ENCODE measurements at places on chromosomes 7 and 10.

DNA sequence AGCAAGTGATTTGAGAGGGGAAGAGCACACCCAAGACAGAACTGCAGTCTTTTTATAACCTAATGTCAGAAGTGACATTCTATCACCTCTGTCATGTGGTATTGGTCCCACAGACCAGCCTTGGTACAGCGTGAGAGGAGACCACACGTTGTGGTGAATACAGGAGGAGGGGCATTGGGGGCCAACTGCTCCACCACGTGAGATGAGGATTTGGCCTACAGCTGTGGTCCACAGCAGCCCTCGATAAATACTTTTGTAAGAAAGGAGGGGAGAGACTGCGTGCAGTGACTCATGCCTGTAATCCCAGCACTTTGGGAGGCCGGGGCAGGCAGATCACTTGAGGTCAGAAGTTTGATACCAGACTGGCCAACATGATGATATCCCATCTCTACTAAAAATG lies 243.1 kb downstream of the FGFR2 start:
- no peak for DNase-seq

- no peak for DNase-seq
These were observed 60.5 kb downstream of the CLEC2L start for GRCh38 chr7:139583826-139584553.

GRCh38 chr10:3754727-3755439 lies 30.1 kb downstream of the KLF6 start:
- DNase-seq, result peak; percentile 83

- DNase-seq, result no peak
These were observed 380.7 kb downstream of the TCERG1L start for GRCh38 chr10:130930821-130931220.

- DNase-seq, result no peak
These were observed 142.2 kb upstream of the VWC2 start for GRCh38 chr7:49631071-49631815.

- DNase-seq, result no peak
These were observed 162.3 kb downstream of the HECW1 start for GRCh38 chr7:43274752-43275151.

- DNase-seq, result no peak
These were observed 550 bp upstream of the CREM start for GRCh38 chr10:35126062-35126529.

DNA sequence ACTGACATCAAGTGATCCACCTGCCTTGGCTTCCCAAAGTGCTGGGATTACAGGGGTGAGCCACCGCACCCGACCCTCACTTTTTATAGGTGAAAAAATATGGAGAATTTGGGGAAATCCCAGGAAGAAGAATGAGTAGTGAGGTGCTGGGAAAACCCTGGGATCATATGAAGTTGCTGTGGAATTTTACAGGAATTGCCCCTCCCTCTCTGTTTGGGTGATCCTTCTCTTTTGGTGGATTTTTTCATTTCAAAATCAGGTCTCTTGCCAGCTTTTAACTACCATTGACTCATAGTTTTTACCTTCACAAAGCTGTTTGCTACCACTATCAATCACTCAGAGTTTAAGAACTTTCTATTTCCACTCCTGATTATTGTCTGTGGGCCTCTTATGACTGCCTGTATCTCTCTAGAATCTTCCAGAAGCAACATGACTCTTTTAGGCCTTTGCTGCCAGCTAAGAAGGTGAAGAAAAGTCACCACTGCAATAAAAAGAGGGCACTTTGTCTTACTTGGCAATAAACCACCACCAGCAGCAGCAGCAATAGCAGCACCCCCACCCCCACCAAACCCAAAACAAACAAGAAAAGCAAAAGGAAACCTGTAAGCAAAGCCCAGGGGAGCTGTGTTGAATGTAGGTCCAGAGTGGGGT lies 4.0 kb upstream of the GIMAP8 start:
- DNase-seq, result no peak

GRCh38 chr10:127534496-127534895 lies 14.6 kb upstream of the NPS start:
- DNase-seq, result no peak

DNA sequence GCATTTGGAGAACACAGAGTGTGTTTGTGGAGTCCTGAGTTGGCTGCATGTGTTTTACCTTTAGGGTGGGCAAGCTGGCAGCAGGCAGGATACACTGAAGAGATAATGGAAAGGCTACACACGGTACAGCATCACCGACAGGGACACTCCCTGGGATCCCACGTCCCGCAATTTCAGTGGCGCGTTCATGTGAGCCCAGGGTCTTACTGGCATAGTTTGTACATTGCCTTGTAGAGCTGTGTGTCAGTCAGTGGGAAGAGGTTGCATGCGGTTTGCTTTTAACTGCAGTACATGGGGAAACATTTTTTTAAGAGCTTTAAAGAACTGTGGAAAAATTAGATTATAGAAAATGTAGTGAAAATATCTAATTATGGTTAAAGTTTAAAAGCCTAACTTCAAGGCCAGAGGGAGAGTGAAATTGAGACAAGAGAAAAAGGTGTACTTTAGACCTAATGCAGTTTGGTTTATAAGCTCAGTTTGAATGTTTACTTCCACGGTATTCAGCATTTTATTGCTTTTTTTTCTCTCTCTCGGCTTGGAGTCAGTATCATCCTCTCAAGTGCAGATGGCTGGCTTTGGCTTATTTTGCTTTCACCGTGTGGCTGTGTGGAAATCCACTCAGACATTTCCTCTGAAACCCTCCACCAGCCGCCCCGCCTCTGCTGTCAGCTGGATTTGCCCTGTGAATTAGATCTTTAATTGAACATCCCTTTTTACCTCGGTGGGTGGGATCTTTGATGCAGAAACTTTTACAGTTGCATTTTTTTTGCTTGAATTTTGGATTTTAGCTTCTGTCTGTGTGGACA lies 364.2 kb upstream of the COBL start:
- no peak for DNase-seq

DNA sequence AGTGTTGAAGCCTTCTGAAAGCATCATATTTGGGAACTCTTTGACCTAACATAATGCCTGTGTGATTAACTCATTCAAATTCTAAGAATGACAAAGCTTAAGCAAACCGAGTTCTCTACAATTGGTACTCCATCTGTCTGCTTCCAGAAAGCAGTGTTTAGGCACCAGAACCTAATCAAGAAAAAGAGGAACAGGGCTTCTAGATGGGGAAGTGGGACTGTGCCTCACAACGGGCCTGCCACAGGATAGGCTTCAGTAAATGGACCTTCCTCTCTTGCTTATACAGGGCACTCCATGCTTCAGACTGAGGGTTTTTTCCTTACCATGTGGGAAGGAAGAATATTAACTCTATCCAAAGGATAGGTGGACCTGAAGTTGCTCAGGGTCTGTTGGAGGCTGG lies 808.1 kb downstream of the XPNPEP1 start:
- DNase-seq, result no peak

DNA sequence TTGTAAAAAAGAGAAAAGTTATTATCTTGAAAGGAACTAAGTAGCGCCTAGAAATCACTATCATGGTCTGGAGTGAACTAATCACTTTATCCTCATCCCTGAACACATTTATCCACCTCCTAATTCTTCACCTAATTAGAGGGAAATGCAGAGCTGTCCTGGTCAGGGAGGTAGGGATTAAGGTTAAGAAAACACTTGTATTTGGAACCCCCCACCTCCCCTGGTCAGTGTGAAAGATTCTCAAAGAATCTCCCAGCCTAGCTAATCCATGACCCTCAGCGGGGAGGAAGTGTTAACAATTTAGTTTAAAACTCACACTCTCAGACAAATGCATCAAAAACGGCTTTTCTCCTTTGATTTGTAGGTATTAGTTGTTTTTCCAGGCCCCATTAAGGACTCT lies 83.8 kb downstream of the FAM204A start:
- no peak for DNase-seq

DNA sequence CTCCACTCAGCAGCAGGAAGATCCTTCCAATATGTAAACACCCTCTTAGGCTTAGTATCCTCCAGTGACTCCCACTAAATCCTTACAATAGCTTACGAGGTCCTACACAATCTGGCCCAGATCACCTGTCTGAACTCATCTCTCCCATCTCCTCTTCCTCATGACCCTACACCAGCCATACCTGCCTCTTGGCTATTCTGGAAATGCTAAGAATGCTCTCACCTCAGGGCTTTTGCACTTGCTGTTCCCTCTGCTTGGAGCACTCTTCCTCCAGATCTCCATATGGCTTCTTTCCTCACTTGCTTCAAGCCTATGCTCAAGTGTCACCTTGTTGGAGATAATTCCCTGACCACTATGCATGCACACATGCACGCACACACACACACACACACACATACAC lies 50.8 kb upstream of the FRMD4A start:
- DNase-seq, result no peak

DNA sequence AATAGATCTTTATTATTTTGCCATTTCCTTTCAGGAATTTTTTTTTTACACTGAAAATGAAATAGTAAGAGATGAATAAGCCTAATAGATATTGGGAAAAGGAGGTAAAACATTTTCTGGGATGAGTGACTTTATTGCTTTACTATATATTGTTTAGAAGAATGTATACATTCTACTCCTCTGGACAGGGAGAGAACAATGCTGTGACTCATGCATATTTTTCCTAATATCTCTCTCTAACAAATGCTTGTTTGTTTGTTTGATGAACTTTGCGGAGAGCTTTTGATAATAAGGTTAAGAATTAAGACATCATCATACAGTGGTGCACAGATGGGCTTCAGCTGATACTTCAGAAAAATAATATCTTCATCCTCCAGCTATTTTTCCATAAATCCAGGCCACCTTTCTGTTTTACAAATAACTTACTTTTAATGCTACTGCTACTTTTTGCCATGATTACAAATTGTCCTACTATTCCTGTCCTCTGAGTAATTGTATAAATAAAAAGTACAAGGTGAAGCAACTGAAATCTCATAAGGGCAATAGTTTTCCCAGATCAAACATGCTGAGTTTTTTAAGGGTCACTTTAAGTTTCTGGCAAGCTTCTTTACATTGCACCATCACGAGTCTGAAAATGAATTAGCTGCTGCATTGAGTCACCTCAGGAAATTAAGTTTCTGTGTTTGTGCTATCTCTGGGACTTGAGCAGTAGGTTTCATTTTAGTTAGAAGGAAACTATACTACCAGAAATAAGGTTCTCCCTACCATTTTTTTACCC lies 207.3 kb upstream of the POT1 start:
- DNase-seq, result peak; percentile 26

DNA sequence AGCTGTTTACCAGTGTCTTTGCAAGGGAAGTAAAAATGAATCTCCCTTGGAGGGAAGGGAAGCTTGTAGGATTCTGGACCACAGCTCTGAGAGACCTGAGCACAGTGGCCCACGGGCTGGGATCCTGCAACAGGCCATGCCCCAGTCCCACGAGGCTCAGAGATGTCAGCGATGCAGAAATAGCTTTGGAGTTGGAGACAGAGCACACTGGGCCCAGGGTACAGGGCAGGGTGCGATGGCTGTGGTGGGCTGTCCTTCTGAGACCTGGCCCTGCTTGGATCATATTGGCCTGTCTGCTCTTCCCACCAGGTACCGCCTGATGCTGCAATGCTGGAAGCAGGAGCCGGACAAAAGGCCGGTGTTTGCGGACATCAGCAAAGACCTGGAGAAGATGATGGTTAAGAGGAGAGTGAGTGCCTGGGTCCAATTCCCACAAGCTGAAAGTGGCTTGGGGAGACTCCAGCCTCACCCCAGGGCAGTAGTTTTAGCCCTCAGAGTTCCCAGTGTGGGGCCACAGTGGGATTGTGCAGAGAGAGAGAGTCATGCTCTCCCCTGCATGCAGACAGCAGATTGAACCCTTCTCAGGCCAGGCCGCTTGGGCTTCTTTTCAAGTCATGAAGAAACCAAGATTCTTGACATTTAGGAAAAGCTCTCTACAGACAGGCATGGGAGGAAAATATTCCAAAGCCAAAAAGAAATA lies 13.5 kb upstream of the CSGALNACT2 start:
- DNase-seq, result no peak

GRCh38 chr10:9301148-9301547 lies 1246.7 kb downstream of the GATA3 start:
- DNase-seq, result peak; percentile 14

- DNase-seq, result peak; percentile 96
These were observed 69.0 kb downstream of the CREM start for GRCh38 chr10:35195361-35196306.

DNA sequence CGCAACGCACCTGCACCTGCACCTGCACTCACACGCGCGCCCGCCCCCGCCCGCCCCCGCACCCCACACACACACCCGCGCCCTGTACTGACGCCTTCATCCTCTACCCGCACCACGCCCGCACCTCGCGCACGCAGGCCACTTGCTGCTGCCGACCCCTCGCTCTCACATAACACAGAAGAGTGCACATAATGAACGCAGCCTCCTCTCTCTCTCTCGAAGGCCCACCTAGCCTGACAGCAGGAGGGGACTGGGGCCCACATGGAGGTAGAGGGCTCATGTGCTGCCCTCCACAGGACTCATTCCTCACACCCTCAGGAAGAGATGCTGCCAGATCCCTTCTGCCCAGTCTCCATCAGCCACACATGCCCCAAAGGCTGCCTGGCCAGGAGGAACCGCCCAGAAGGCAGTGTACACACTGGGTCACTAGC lies 432 bp upstream of the CAMK2B start:
- no peak for DNase-seq

DNA sequence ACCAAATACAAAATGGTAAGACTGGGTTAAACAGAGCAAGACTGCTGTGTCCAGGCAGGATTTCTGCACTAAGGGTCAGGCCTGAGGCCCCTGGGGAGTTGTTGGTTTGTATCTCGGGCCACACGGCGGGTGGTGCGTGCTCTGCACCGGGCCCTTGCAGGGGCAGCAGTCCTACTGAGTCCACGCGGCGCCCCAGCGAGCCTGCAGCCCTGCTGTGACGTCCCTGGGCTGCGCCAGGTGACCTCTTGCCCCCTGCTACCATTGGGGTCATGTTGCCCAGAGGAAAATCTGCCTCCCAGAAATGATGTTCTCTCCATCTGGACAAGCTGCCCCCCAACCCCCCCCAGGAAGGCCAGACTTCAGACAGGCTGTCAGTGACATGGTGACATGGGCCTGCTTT lies 281.5 kb downstream of the CELF2 start:
- no peak for DNase-seq

DNA sequence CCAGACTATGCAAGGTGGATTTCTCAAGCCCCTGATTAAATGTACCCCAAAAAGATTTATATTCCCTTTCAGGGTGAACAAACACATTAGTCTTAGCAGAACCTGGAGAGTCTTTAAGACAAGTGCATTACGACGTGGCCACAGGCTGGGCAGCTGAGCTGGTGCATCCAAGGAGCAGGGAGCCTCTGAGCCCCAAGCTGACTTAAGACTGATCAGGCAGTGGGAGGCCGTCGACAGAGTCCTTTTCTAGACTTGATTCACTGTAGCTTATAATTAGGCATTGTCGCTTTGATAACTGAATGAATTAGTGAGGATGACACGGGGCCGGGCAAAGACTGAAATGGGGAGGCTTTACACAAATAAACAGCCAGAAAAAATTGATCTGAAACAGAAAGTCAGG lies 353.2 kb downstream of the GPAM start:
- DNase-seq, result no peak

DNA sequence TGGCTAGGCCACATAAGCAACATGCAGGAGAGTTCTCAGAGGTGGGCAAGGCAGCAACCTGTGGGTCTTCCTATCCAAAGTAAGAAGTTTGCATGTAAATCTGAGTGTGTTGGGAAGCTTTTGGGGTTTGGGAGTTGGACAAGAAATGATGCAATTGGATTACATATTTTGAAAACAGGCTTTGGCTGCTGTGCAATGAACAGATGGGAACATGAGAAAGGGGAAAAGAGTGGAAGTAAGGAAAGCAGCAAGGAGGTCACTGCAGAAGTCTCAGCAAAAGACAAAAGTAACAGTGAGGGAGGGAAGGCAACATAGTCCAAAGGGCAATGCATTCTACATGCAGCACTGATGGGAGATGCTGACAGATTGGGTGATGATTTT lies 61.1 kb upstream of the C10orf90 start:
- no peak for DNase-seq
